ENCODE measurements at places on chromosomes 4 and X.

GRCh38 chr4:152628128-152628527 is 51.7 kb downstream of the TMEM154 start:
- no peak for DNase-seq
- H3K27ac ChIP-seq, result no peak overlapping the region
- no peaks in the 10 kb centered on the region for H3K4me1 ChIP-seq
- no peaks in the 10 kb centered on the region for H3K36me3 ChIP-seq
- peaks cover 3% of the 10 kb centered on the region for H3K27me3 ChIP-seq
- H3K4me3 ChIP-seq, result no peak overlapping the region

DNA sequence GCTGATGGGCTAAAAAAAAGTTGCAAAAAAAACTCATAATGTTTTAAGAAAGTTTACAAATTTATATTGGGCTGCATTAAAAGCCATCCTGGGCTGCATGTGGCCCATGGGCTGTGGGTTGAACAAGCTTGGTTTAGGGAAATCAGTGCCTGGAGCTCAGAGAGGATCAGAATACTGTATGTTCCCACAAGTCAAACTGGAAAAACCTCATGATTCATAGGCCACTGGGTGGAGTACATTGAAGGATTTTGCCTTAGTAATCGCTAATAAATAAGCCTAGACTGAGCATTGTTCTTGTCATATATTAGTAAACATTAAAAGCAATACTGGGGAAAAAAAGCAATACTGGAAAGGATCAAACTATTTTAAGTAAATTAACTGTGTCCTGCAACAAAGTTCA is 246.3 kb upstream of the TAPT1 start:
- H3K36me3 ChIP-seq, result no peaks in the 10 kb centered on the region
- DNase-seq, result no peak
- H3K4me1 ChIP-seq, result no peaks in the 10 kb centered on the region
- H3K27ac ChIP-seq, result no peak overlapping the region
- H3K27me3 ChIP-seq, result no peaks in the 10 kb centered on the region
- H3K4me3 ChIP-seq, result no peak overlapping the region

- no peak overlapping the region for H3K27ac ChIP-seq
- peaks cover 5% of the 10 kb centered on the region for H3K4me1 ChIP-seq
- no peaks in the 10 kb centered on the region for H3K36me3 ChIP-seq
- no peak overlapping the region for H3K4me3 ChIP-seq
- DNase-seq, result no peak
- no peaks in the 10 kb centered on the region for H3K27me3 ChIP-seq
These were observed 184.5 kb downstream of the CPEB2 start for GRCh38 chr4:15186806-15187205.

- H3K4me1 ChIP-seq, result no peaks in the 10 kb centered on the region
- H3K36me3 ChIP-seq, result no peaks in the 10 kb centered on the region
- no peak for DNase-seq
- H3K4me3 ChIP-seq, result no peak overlapping the region
- H3K27me3 ChIP-seq, result no peaks in the 10 kb centered on the region
- no peak overlapping the region for H3K27ac ChIP-seq
These were observed 21.2 kb upstream of the TENM3 start for GRCh38 chr4:182221987-182222386.

- no peaks in the 10 kb centered on the region for H3K36me3 ChIP-seq
- H3K27me3 ChIP-seq, result peaks cover 44% of the 10 kb centered on the region
- no peak overlapping the region for H3K4me3 ChIP-seq
- DNase-seq, result peak; percentile 2
- H3K27ac ChIP-seq, result no peak overlapping the region
- H3K4me1 ChIP-seq, result no peaks in the 10 kb centered on the region
These were observed 669 bp downstream of the OTOP1 start for GRCh38 chr4:4225915-4226605.

- no peaks in the 10 kb centered on the region for H3K4me1 ChIP-seq
- H3K27ac ChIP-seq, result no peak overlapping the region
- H3K36me3 ChIP-seq, result no peaks in the 10 kb centered on the region
- no peak for DNase-seq
These were observed 115.6 kb upstream of the SCML1 start for GRCh38 chrX:17621566-17622270.

DNA sequence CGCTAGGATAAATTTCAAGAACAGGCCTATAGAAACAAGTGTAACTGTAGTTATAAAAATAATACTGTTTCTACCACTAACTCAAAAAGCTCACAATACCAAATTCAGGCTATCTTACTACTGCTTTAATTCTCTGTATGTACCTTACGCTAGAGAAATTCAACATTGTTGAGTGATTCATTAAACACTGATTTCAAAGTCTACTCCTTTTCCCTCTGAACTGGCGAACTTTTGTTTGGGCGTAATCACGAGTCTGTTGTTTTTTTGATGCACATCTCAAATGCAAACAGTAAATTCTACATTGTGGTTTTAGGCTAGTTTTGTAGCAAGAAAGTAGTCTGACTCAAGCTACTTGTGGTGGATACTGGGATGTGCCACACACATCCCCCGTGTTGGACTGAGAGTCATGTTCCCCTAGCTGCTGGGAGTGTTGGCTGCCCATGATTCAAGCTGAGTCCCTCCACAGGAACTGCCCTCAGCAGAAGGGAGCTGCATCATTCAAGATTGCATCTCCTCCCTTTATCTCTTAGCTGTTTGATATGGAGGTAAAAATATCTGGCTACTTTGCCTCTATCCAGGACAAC is 406.1 kb downstream of the RAPGEF2 start:
- no peak for DNase-seq
- H3K27me3 ChIP-seq, result no peaks in the 10 kb centered on the region

DNA sequence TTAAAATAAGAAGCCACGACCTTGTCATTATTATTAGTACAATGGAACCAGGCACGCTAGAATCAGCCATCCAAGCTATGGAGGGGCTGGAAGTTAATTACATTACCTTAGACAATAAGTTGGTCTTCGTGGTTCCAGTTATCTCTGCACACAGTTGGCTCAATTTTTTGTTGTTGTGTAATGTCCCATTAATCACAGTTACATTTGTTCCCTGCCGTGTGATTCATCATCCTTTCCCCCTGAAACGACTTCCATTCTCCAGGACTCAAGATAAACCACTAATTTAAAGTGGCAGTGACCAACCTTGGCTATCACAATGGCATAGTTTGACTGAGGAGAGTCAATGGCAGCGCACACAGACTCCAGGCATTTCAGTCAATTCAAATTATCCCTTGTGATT is 905.0 kb downstream of the RAB28 start:
- H3K36me3 ChIP-seq, result no peaks in the 10 kb centered on the region
- H3K27me3 ChIP-seq, result no peaks in the 10 kb centered on the region
- no peak for DNase-seq
- H3K27ac ChIP-seq, result no peak overlapping the region
- H3K4me3 ChIP-seq, result no peak overlapping the region
- H3K4me1 ChIP-seq, result no peaks in the 10 kb centered on the region

DNA sequence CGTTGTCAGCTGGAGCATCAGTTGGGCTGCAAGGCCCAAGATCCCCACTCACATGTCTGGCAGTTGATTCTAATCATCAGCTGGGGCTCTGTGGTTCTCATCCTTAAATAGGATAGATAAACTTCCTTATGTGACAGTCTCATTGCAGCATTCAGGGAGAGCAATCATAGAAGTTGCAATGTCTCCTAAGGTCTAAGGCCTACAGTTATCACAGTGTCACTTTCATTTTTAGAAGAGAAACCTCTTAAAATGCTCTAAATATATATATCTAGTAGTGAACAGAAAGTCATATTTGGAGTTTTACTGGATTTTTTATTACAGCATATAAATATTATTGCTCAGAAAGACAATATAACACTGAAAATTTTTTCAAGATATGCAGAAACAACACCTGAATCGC is 226.0 kb upstream of the PPP1R2C start:
- no peaks in the 10 kb centered on the region for H3K4me1 ChIP-seq
- no peak for DNase-seq
- H3K36me3 ChIP-seq, result no peaks in the 10 kb centered on the region
- no peak overlapping the region for H3K4me3 ChIP-seq
- H3K27me3 ChIP-seq, result no peaks in the 10 kb centered on the region
- H3K27ac ChIP-seq, result no peak overlapping the region

DNA sequence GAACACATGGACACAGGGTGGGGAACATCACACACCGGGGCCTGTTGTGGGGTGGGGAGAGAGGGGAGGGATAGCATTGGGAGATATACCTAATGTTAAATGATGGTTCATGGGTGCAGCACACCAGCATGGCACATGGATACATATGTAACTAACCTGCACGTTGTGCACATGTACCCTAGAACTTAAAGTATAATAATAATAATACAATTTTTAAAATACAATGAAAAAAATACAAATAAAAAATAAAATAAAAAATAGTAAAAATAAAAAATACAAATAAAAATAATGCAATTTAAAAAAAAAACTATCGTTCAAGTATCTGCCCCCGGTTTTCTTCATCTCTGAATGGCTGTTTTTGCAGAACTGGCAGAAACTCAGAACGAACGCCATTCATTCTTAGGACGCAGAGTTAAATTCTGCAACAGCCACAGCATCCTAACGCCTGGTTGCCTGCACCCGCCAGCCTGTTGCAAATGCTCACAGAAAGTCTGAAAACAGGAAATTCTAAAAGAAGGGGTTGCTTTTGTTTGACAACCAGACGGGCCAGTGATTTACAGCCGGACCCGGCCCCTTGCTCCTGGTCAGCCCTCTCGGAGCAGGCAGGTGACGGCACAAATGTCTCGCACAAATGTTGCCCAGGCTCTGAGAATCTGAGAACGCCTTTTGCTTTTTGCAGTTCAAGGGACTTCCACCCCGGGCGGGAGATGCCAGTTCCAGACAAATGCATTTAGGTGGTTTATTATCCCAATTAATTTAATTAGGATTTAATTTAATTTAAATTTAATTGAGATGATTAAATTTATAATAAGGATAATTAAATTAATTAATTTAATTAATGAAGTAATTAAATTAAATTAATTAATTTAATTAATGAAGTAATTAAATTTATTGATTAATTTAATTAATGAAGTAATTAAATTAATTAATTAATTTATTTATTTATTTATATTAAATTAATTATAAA is 47.8 kb downstream of the CRLF2 start:
- no peaks in the 10 kb centered on the region for H3K36me3 ChIP-seq
- H3K4me1 ChIP-seq, result no peaks in the 10 kb centered on the region
- H3K27me3 ChIP-seq, result no peaks in the 10 kb centered on the region

DNA sequence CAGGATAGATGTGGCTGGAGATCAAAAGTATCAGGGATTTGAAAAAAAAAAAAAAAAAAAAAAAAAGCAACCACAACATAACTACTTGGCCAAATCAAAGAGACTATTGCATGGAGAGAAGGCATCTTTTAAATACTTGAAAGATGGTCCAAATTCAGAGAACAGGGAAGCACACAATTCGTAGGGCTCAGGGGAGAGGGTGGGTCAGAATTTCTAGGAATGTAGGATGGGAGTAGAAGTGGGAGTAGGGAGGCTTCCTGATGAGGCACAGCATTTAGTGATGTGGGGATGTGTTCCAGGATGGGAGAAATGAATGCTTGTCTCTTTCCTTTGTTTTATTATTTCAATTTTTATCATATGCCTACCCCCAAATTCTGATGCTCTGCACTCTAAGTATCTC is 36.3 kb downstream of the RTL3 start:
- H3K27ac ChIP-seq, result no peak overlapping the region
- H3K4me3 ChIP-seq, result no peak overlapping the region
- no peak for DNase-seq
- no peaks in the 10 kb centered on the region for H3K27me3 ChIP-seq
- no peaks in the 10 kb centered on the region for H3K4me1 ChIP-seq

GRCh38 chrX:120647127-120647526 is 17.3 kb upstream of the C1GALT1C1 start:
- H3K36me3 ChIP-seq, result no peaks in the 10 kb centered on the region
- no peaks in the 10 kb centered on the region for H3K27me3 ChIP-seq
- H3K4me3 ChIP-seq, result no peak overlapping the region

DNA sequence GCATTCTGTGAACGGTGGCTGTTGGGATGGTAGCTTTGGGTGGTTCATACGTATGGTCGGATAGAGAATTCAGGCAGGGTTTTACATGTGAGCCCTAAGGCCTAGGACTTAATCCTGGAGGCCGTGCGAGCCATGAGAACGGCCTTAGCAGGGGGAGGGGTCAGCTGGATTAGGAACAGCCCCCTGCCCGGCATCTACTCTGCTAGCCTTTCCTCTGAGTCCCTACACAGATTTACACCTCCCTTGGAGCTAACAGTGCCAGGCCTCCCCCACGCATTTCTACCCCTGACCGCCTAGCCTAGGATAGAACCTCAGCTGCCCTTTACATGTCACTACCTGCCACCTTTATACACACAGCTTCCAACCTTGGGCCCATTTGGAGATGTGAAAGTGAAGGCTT is 7.1 kb downstream of the PRAF2 start:
- no peak for DNase-seq
- no peaks in the 10 kb centered on the region for H3K27me3 ChIP-seq
- no peak overlapping the region for H3K4me3 ChIP-seq
- H3K36me3 ChIP-seq, result peaks cover 8% of the 10 kb centered on the region
- H3K27ac ChIP-seq, result no peak overlapping the region

GRCh38 chrX:132090403-132091159 is 37.2 kb downstream of the FRMD7 start:
- H3K27me3 ChIP-seq, result peaks cover 11% of the 10 kb centered on the region
- H3K4me1 ChIP-seq, result no peaks in the 10 kb centered on the region
- DNase-seq, result no peak
- no peaks in the 10 kb centered on the region for H3K36me3 ChIP-seq

DNA sequence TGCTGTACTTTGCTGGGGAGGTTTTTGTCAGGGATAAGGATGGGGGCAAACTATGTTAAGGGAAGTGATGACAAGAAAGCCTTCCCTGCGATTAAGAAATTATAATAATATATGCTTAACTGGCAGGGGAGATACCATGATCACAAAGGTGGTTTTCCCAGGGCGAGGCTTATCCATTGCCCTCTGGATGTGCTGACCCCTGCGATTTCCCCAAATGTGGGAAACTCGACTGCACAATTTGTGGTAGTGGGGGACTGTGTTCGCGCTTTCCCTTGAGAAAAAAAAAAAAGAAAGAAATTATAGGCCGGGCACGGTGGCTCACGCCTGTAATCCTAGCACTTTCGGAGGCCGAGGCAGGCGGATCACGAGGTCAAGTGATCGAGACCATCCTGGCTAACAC is 24.5 kb downstream of the SLC25A43 start:
- no peak overlapping the region for H3K4me3 ChIP-seq
- H3K27me3 ChIP-seq, result no peaks in the 10 kb centered on the region
- peak; percentile 41 for DNase-seq
- peaks cover 8% of the 10 kb centered on the region for H3K4me1 ChIP-seq
- H3K27ac ChIP-seq, result no peak overlapping the region
- H3K36me3 ChIP-seq, result peaks cover 4% of the 10 kb centered on the region

GRCh38 chr4:38509551-38509950 is 154.4 kb upstream of the KLF3 start:
- H3K36me3 ChIP-seq, result no peaks in the 10 kb centered on the region
- DNase-seq, result no peak
- H3K4me3 ChIP-seq, result no peak overlapping the region
- H3K27ac ChIP-seq, result no peak overlapping the region
- peaks cover 22% of the 10 kb centered on the region for H3K27me3 ChIP-seq

- no peaks in the 10 kb centered on the region for H3K27me3 ChIP-seq
- no peaks in the 10 kb centered on the region for H3K4me1 ChIP-seq
- no peak overlapping the region for H3K27ac ChIP-seq
These were observed 588.5 kb downstream of the TRIML1 start for GRCh38 chr4:188727746-188728145.

Measured in IMR-90 (cell line).